T-cell (primary cell): ENCODE measurements at places on chromosomes 4 and X.

GRCh38 chr4:168854350-168854921, 155.6 kb downstream of the CBR4 start:
- no peak overlapping the region for H3K27ac ChIP-seq
- H3K27me3 ChIP-seq = no peaks in the 10 kb centered on the region
- no peaks in the 10 kb centered on the region for H3K4me1 ChIP-seq
- DNase-seq = no peak

DNA sequence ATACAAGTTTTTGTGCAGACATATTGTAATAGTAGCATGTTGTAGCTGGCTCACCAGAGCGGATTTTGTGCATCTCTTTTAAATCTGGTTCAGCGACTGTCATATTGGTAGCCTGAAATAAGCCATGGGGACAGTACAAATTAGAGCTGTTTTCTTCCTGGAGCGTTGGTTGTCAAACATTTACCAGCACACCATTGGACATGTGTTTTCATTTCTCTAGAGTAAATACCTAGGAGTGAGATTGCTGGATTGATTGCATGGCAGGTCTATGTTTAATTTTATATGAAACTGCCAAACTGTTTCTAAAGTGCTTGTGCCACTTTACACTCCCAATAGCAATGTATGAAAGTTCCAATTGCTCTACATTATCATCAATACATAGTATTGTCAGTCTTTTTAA, 2.6 kb upstream of the ARAF start:
- H3K36me3 ChIP-seq = no peaks in the 10 kb centered on the region
- no peaks in the 10 kb centered on the region for H3K4me1 ChIP-seq
- H3K27ac ChIP-seq = no peak overlapping the region

DNA sequence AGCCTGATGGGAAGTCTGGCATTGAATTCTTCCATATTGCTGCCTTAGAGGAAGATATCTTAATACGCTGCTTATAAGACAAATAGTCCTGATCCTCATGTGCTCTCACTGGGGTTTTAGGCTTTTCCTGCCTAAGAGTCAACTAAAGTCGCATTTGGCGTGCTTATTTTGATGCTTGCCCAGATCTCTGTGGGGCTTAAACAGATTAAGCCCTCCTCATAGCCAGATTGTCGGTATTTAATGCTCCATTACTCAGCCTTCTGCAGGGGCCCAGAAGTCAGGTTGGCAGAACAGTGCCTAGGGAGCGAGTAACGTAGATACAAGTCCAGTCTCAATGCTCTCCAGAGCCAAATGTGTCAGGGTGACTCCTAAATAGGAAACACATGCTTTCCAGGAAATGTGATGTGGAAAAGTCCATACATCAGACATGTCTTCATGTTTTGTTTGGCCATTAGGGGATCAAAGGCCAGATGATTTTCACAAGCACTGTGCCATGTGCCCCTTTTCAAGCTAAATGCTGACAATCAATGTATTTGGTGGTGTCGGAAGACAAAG, 262.8 kb downstream of the PRDM5 start:
- no peaks in the 10 kb centered on the region for H3K36me3 ChIP-seq
- no peaks in the 10 kb centered on the region for H3K27me3 ChIP-seq
- no peak overlapping the region for H3K27ac ChIP-seq
- DNase-seq = no peak
- no peak overlapping the region for H3K4me3 ChIP-seq

DNA sequence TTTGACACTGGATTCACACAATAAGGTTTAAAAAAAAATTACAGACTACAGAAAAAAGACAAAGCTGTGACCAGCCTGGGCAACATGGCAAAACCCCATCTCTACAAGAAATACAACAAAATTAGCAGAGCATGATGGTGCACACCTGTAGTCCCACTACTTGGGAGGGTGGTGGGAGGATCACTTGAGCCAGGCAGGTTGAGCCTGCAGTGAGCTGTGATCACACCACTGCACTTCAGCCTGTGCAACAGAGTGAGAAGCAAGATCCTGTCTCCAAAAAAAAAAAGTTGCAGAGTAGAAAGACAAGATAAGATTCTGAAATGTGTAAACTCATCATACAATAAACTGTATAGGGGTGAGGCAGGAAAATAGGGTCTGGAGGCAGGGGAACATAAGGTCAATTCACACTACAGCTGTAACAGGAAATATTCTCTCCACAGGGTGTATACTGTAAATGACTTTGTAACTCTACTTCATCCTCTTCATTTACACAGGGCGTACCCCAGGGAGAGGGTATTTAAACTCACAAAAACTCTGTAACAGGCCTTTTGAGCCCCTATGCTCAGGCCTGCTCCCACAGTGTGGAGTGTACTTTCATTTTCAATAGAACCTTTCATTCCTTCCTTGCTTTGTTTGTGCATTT, 112.6 kb upstream of the MAPK10 start:
- H3K36me3 ChIP-seq = no peaks in the 10 kb centered on the region
- no peak overlapping the region for H3K4me3 ChIP-seq
- no peaks in the 10 kb centered on the region for H3K27me3 ChIP-seq
- H3K4me1 ChIP-seq = no peaks in the 10 kb centered on the region
- DNase-seq = no peak

DNA sequence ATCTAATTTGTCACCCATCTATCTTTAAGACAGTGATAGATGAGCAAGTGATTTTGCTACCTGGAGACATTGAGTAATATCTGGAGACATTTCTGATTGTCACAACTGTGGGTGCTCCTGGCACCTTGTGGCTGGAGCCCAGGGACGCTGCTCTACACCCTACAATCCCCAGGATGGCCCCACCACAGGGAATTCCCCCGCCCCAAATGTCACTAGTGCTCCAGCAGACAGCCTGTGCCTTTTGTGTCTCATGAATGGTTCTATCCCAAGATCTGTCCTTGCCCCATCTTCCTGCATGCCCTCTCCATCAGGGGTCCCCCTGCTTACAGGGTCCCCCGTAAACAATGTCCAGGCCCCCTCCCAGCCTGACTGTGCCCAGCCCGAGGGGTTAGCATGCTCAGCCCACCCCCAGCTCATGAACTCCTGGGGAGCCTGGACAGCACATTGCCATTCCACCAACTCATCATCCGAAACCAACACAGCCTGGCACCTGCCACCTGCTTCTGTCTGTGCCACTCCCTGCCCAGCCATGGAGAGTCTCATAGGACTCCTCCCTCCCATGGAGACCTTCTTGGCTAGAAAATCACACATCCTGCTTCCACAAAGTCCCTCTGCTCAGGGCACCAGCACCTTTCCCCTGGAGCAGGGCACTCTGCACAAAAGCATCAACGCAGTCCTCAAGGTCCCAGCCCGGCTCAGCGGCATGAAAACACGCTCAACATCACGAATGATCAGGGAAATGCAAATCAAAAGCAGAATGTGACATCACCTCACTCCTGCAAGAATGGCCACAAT, 5.7 kb downstream of the P2RY8 start:
- H3K4me3 ChIP-seq = no peak overlapping the region
- no peak for DNase-seq
- no peaks in the 10 kb centered on the region for H3K36me3 ChIP-seq
- H3K27me3 ChIP-seq = no peaks in the 10 kb centered on the region
- H3K4me1 ChIP-seq = peaks cover 4% of the 10 kb centered on the region
- H3K27ac ChIP-seq = no peak overlapping the region

GRCh38 chr4:123682931-123683330, 286.3 kb downstream of the SPRY1 start:
- H3K27me3 ChIP-seq = no peaks in the 10 kb centered on the region
- H3K27ac ChIP-seq = no peak overlapping the region
- DNase-seq = no peak
- no peak overlapping the region for H3K4me3 ChIP-seq
- H3K36me3 ChIP-seq = no peaks in the 10 kb centered on the region
- no peaks in the 10 kb centered on the region for H3K4me1 ChIP-seq
